A549 treated with CORT108297 at 1 μM for 4 hours (cell line): ENCODE measurements at places on chromosomes 12 and 14. TPM values are rescaled to one million over a fixed set of nuclear protein-coding genes. Genes with fewer than 3 reads are reported as not detected.

Gene SIX6
- not detected in 5 replicates for total RNA-seq

Gene POTEG
- total RNA-seq = not detected in 5 replicates

Gene APOLD1
- 0.30 to 0.54 TPM (median 0.34 TPM) in 5 replicates for total RNA-seq

Gene CCDC177
- total RNA-seq = 0.02 to 0.03 TPM in 2 of 5 replicates, not detected in the others

Gene TBX5
- not detected in 5 replicates for total RNA-seq

Gene MAP1LC3B2
- 1.1 to 1.7 TPM (median 1.4 TPM) in 5 replicates for total RNA-seq

Gene PIWIL1
- 0.03 to 0.10 TPM in 2 of 5 replicates, not detected in the others for total RNA-seq
